ENCODE measurements at places on chromosomes 12 and 14. TPM values are rescaled to one million over a fixed set of nuclear protein-coding genes. Genes with fewer than 3 reads are reported as not detected.

GRCh38 chr12:84507956-84508850 is 404.4 kb downstream of the SLC6A15 start:
- DNase-seq, result no peak

DNA sequence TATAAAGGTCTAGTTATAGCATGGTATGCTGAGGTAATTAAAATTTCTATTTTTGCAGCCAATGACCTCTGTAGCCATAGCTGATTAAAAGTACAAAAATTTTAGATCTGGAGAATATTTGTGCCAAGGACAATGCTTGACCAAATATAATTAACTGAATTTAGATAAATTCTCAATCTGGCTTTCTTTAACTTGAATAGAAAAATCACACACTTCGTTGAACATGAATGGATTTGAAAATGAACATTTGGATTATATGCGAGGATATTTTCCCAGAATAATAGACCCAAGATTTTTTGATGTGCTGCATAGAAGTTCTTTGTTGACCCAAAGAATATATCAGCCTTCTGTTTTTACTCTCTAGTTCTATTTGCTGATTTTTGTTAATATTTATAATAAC is 38.4 kb upstream of the G2E3 start:
- no peak for DNase-seq

GRCh38 chr12:117052386-117053049 is 46.7 kb downstream of the TESC start:
- DNase-seq, result no peak

- no peak for DNase-seq
Measured at GRCh38 chr14:92556255-92556741, 42.7 kb downstream of the RIN3 start.

DNA sequence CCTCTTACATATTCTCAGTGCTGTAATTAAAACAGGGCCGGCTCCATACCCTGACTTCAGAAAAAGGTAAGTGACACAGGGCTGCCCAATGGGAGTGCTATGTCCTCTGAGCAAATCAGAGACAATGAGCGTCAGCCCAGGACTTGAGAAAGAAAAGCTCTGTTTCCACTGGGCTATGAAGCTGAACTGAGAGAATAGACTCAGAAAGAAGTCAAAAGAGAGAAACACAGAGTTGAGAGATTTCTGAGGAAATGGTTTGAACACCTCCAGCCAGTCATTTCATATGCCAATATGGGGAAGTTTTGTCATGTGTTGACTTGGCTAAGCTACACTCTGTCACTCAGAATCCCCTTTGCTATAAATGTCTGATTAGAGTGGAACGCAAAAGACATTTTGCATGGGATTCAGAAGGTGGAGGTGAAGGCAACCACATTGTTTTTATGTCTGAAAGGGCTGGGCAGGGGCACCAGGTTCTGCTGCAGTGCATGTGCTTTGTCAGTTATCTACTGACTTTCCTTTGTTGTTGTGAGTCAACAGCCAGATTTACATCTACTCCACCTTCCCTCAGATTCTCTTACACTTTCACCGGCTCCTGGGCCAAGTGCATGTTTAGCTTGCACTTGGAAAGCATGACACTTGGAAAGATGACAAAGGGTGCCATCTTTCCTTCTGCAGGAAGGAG is 313.3 kb downstream of the DUSP6 start:
- no peak for DNase-seq

DNA sequence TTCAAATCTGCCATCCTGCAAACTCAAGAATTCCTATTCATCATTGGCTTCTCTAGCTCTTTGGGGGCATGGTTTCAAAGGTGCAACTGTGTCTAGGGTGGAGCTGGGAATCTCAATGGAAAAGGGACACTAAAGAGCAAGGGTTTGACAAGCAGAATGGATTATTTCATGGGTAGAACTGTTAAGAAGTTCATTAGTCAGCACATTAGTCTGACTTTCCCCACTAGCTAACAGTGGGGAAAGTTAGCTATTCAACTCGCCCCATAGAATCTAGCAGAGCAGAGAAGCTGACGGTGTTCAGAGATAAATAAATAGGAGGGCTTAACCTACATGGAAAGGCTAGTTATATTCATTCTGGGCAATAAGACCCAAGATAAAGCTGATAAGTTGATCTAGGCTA is 153.9 kb downstream of the EMP1 start:
- no peak for DNase-seq

DNA sequence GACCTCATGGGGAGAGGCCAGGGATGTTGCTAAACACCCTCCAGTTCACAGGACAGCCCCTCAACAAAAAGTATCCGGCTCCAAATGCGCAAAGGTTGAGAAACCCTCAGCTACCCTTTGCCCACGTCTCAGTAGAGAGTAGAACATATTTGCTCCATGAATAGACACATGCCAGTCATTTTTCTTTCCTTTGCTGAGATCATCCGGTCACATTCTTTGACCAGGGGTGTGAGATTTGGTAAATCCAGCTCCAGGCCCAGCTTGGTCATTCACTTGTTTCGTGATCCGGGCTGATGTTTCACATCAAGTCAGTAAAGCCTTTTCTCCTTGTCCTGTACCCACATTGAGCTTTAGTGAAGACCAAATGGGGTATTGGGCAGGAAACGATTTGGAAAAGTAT is 83.6 kb upstream of the LHX5 start:
- no peak for DNase-seq

Gene PRIMA1
- 2.2 TPM for polyA plus RNA-seq

- DNase-seq, result no peak
Measured at GRCh38 chr12:62694632-62695031, 228.0 kb downstream of the MON2 start.

Gene CLEC1B
- 0.04 TPM for polyA plus RNA-seq

DNA sequence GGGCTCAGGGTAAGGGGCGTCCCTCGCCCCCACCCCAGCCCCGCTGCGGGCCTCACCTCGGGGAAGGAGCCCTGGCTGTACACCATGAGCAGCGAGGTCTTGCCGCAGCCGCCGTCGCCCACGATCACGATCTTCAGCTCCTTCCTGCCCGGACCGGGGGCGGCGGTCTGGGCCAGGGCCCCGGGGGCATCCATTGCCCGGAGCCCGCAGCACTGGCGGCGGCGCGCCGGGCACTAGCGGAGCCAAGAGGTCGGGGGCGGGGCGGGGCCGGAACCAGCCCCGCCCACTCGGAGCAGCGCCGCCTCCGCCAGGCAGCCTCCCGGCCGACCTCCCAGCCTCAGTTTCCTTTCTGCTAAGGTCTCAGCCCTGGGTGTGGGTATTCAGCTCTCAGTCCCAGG is at the start of gene RHOF:
RHOF (minus strand) TSS at position 249 of the 398 bp plus-strand sequence; CDS start at position 194, 55 bp downstream.
- no peak for DNase-seq

DNA sequence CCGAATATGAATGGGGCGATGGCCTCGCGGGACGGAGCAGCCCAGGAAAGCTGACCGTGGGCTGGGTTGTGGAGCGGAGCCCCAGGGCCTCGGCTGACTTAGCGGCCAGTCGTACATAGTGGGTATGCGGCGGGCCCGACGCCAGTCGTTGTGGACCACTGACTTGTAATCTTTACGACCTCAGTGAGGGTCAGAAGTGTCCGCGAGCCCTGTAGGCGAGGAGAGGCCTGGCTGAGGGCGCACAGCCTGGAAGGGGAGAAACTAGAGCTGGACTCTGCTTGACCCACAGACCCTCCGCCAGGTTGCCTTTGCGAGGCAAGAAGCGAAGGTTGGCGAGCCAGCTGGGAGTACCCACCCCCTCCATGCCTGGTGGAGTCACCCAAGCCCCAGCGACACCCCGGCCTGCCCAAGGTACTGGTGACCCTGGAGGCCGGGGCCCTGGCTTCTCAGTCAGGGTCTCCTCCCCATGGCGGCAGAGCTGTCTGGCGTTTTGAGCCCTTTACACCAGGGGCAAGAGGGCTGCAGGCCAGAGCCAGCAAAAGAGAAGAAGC is 15.6 kb upstream of the DYNC1H1 start:
- no peak for DNase-seq

DNA sequence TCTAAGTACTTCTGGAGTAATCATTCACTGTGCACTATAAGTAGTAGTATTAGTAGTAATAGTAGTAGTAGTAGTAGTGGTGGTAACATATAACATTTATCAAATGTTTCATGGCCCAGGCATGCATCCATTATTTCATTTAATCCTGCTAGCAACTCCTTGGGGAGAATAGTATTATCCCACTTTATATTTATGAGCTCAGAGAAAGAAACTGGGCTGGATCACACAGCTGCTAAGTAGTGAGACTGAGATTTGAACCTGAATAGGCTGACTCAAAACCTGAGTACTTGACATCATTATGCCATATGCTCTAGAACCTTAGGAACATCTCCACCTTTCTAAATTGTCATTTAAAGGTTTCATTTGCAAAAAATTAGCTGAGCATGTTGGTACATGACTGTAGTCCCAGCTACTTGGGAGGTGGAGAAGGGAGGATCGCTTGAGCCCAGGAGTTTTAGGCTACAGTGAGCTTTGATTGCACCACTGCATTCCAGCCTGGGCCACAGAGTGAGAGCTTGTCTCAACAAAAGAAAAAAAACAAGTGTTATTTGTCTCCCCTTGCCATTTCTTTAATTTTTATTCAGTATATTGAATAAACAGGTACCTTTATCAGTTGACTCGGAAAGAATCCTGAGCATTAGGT is 11.4 kb upstream of the NID2 start:
- DNase-seq, result no peak

- no peak for DNase-seq
Measured at GRCh38 chr12:131816495-131816894, 11.7 kb upstream of the MMP17 start.

DNA sequence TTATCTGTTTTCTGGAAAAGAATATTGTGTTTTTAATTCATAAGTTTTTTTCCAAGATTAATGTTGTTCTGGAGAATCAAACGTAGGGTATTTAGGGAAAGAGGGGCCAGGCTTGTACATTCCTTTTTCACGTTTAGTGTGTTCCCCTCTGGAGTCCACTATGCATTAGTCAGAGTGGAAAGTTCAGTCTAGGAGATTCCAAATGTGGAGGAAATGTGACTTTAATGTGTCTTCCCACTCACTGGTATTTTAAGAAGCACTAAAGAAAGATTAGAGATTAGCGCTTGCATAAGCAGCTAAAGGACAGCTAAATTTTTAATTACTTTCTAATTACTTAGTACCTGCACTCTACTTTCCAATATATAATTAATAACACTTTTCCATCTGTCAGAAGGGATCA is 4.4 kb upstream of the PDE6H start:
- DNase-seq, result no peak

Gene GYS2
- 0.15 TPM for polyA plus RNA-seq

- DNase-seq, result no peak
Measured at GRCh38 chr14:97592341-97592980, 795.3 kb downstream of the VRK1 start.

DNA sequence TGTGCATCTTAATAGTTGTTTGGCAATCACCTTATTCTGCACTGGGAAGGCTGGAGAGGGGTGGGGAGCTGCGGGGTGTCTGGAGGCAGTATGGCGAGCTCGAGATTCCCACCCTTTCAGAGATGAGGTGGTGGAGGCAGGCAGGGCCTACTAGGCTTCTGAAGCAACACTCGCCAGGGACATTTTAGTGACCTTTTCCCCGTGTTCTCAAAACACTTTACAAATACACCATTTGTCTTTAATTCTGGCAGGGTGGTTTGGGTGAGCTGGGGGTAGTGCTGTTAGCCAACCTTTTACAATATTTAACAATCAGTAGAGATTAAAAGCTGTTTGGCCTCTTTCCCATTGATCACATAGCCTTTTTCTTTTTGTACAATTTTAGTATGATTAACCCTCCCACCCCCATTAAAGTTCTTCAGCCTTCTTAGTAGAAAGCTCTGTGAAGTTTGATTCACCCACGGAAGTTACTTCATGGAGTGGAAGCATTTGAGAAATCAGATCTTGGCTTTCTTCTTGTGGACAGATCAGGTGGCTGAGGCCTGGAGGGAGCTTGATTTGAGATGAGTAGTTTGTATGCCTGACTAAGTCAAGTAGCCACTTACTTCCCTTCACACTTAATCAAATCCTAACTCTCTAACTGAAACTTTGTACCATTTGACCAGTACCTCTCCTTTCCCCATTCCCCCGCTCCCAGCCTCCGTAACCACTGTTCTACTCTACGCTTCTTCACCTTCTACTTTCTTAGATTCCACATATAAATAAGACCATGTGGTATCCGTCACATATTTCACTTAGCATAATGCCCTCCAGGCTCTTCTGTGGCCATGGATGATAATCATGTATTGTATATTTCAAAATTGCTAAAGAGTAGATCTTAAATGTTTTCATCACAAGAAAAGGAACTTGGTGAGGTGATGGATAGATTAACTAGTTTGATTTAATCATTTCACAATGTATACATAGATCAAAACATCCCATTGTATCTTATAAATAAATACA is 41.0 kb downstream of the TRAF3 start:
- no peak for DNase-seq

DNA sequence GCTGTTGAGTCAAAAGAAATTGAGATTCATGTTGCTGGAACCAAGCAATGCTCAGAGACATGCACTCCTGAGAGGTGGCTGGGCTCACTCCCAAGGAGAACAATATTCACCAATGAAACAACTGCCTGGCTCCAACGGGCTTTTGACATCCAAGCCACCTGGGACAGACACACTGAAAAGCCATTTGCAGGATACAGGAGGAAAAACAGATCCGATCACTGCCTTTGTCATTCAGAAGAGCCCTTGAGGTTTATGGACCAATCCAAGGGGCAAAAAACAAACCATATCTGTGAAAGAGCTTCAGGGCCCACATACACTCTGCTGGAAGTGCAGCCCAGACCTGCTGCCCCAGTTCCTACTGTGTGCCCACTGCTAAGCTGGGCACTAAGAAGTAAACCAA is 277.5 kb downstream of the NUAK1 start:
- DNase-seq, result no peak

Gene PTPRQ
- polyA plus RNA-seq, result 0.04 TPM

Gene SERPINA9
- not detected for polyA plus RNA-seq

- no peak for DNase-seq
Measured at GRCh38 chr12:78568321-78569020, 296.1 kb upstream of the SYT1 start.

- no peak for DNase-seq
Measured at GRCh38 chr12:13337791-13338190, 141.3 kb downstream of the EMP1 start.

DNA sequence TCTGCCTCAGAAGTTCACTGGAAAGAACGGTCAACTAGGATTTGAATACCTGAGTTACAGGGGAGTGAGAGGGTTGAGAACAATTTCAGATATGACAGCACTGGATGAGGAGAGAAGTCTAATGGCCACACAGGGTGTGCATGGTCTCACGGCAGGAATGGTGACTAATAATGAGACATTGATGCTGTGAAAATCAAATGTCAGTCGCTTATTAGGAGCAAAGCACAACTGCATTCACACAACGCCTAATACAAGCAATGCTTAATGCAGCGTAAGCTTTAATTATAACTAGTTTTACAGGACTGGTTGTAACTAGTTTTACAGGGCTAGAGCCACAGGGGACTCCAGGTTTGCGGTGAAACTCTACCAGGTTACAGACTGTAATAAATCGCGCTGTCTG is 23.4 kb upstream of the PRIMA1 start:
- no peak for DNase-seq

Gene RAB21
- polyA plus RNA-seq, result 37.6 TPM

Gene COX6A1
- polyA plus RNA-seq, result 859 TPM

GRCh38 chr12:12735301-12735700 is 18.1 kb downstream of the CDKN1B start:
- no peak for DNase-seq

DNA sequence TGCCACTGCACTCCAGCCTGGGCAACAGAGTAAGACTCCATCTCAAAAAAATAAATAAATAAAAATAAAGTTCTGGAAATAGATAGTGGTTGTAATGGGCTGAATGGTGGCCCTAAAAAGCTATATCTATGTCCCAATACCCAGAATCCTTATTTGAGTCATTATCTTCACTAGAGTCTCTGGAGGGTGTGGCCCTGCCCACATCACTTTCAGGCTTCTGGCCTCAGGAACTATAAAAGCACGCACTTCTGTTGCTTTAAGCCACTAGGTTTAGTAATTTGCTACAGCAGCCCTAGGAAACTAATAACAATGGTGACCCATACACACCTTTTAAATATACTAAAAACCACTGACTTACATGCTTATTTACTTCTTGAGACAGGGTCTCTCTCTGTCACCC is 49.9 kb downstream of the MAP3K9 start:
- no peak for DNase-seq

Measured in heart right ventricle (tissue), 16 donors.